ENCODE measurements at places on chromosomes 3 and 15.

- H3K4me3 ChIP-seq, result no peak overlapping the region
- peaks cover 7% of the 10 kb centered on the region for H3K36me3 ChIP-seq
- DNase-seq, result no peak
- no peaks in the 10 kb centered on the region for H3K4me1 ChIP-seq
- H3K27me3 ChIP-seq, result no peaks in the 10 kb centered on the region
These were observed 37.6 kb upstream of the WDR49 start for GRCh38 chr3:167691366-167691765.

- H3K27me3 ChIP-seq, result no peaks in the 10 kb centered on the region
- DNase-seq, result peak; percentile 96
- no peaks in the 10 kb centered on the region for H3K4me1 ChIP-seq
- peaks cover 3% of the 10 kb centered on the region for H3K36me3 ChIP-seq
- H3K4me3 ChIP-seq, result no peak overlapping the region
- no peak overlapping the region for H3K27ac ChIP-seq
These were observed 35.6 kb upstream of the PPP4R2 start for GRCh38 chr3:72960812-72961518.

DNA sequence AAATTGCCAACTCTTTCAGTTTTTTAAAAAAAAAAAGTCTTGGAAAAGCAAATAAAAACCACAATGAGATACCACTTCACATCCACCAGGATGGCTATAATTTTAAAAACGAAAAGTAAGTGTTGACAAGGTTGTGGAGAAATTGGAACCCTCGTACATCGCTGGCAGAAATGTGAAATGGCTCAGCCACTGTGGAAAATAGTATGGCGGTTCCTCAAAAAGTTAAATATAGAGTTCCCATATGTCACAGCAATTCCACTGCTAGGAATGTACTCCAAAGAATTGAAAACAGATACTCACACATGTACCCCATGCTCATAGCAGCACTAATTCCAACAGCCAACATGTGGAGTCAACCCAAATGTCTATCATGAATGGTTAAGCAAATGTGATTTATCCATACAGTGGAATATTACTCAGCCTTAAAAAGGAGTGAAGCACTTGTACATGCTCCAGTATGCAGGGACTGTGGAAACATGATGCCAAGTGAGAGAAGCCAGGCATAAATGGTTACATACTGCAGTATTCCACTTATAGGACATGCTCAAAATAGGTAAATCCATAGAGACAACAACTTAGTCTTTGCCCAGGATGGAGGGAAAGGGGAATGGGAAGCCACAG, 73.8 kb upstream of the PCSK6 start:
- DNase-seq, result no peak
- H3K4me1 ChIP-seq, result no peaks in the 10 kb centered on the region
- no peaks in the 10 kb centered on the region for H3K36me3 ChIP-seq
- H3K27ac ChIP-seq, result no peak overlapping the region
- peaks cover 43% of the 10 kb centered on the region for H3K27me3 ChIP-seq

DNA sequence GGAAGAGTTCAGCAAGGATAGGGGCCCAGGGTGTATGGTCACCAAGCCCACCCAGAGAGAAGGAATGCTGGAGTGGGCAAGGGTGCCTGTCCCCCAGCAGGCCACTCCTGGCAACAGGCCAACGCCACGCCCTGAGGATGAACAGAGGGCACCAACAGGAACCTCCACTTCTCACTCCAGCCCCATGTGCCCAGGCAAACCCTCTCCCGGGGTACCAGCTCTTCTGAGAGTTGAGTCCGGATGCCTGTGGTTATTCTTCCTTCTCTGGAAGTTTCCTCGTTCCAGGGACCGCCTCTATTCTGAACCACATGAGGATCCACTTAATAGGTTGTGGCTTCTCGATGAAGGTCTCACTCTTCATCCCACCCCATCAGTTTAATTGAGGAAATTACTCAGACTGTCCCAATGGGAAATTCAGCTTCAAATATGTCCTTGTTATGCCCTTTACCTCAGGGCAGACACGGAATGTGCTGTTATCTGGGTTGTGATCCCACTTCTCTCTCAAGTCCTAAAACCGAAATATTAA, 114.3 kb downstream of the LIPC start:
- H3K36me3 ChIP-seq, result no peaks in the 10 kb centered on the region
- H3K27ac ChIP-seq, result peak overlapping the region; percentile 54
- no peak overlapping the region for H3K4me3 ChIP-seq
- peak; percentile 24 for DNase-seq
- peaks cover 5% of the 10 kb centered on the region for H3K27me3 ChIP-seq

DNA sequence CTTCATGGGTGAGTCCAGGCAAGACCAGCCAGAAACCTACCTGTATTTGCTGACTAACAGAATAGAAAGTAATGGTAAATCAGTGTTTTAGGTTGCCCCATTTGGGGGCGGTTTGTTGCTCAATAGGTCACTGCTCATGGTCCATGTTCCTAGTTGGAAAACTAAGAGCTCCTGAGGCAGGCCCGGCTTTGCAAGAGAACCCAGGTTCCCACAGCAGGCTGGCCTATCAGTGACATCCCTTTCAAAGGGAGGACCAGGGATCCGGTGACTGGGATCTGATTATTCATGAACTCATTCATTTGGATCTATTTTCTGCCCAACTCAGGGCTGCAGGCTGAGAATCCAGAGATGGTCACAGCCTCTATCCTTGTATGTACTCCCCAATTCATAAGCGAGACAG, 163.9 kb downstream of the WNT7A start:
- H3K36me3 ChIP-seq, result no peaks in the 10 kb centered on the region
- no peaks in the 10 kb centered on the region for H3K4me1 ChIP-seq
- no peak for DNase-seq
- H3K4me3 ChIP-seq, result no peak overlapping the region
- no peak overlapping the region for H3K27ac ChIP-seq

GRCh38 chr15:42306681-42307080, 33.4 kb upstream of the TMEM87A start:
- no peak overlapping the region for H3K27ac ChIP-seq
- no peaks in the 10 kb centered on the region for H3K36me3 ChIP-seq
- no peak for DNase-seq
- no peak overlapping the region for H3K4me3 ChIP-seq

- DNase-seq, result no peak
- no peaks in the 10 kb centered on the region for H3K36me3 ChIP-seq
- H3K4me3 ChIP-seq, result no peak overlapping the region
- no peaks in the 10 kb centered on the region for H3K27me3 ChIP-seq
- H3K27ac ChIP-seq, result no peak overlapping the region
- no peaks in the 10 kb centered on the region for H3K4me1 ChIP-seq
These were observed 44.9 kb downstream of the PRR23E start for GRCh38 chr3:127237835-127238234.

GRCh38 chr15:90217671-90218394, 15.9 kb downstream of the CIB1 start:
- H3K36me3 ChIP-seq, result peaks cover 32% of the 10 kb centered on the region
- no peak overlapping the region for H3K27ac ChIP-seq
- DNase-seq, result no peak
- no peak overlapping the region for H3K4me3 ChIP-seq

DNA sequence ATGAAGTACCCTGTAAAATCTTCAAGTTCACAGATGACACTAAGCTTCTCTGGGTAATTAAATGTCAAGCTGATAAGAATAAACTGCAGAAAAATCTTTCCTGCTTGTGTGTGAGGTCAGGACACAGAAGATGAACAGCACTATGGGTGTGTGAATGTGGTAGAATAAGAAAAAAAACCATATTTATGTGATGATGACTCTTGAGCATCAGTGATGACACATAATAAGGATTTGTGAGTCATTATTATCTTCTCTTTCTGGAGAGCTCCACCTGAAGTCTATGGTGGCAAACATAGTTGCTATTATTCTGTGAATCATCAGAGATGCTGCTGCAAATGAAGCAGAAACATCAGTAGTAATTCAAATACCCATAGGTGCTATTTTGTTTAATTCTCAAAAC, 422.4 kb downstream of the DIPK2A start:
- no peak overlapping the region for H3K27ac ChIP-seq
- H3K4me3 ChIP-seq, result no peak overlapping the region
- no peaks in the 10 kb centered on the region for H3K27me3 ChIP-seq
- H3K4me1 ChIP-seq, result no peaks in the 10 kb centered on the region
- no peak for DNase-seq
- no peaks in the 10 kb centered on the region for H3K36me3 ChIP-seq

GRCh38 chr3:158347966-158348365, 223.0 kb upstream of the MLF1 start:
- no peak for DNase-seq
- no peaks in the 10 kb centered on the region for H3K4me1 ChIP-seq
- no peaks in the 10 kb centered on the region for H3K36me3 ChIP-seq
- H3K27ac ChIP-seq, result no peak overlapping the region
- H3K4me3 ChIP-seq, result no peak overlapping the region

DNA sequence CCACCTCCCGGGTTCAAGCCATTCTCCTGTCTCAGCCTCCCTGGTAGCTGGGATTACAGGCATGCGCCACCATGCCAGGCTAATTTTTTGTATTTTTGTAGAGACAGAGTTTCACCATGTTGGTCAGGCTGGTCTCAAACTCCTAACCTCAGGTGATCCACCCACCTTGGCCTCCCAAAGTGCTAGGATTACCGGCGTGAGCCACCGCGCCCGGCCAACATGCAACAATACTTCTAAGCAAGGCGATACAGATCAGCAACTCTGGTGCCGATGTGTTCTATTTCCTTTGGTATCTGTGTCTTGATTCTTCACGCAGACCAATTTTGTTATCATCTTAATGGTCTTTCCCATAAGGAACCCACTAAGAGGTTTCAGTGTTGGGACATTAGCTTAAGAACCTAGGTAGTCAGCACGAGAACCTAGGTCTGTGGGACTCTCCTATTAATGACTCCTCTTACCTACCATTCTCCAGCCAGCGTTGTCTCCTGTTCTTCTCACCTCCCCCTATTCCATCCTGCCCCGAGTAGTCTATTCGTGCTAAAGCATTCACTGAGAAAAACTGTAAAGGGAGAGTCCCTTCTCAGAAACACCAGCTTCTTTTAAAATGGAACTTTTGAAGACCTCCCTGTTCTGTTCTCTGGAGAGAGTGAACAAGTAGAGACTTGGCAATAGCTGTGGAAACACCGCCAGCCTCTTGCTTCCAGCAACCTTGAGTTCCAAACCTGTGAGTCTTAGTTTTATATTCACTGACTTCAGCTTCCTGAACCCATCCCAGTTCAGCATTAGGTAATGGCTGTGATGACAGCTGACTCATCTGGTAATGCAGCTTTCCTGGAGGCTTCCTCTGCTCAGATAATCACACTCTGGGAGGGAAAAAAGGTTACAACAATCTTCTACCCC, 61.2 kb downstream of the TSC22D2 start:
- H3K27ac ChIP-seq, result peak overlapping the region; percentile 97
- H3K36me3 ChIP-seq, result no peaks in the 10 kb centered on the region
- H3K27me3 ChIP-seq, result no peaks in the 10 kb centered on the region
- peak; percentile 97 for DNase-seq

DNA sequence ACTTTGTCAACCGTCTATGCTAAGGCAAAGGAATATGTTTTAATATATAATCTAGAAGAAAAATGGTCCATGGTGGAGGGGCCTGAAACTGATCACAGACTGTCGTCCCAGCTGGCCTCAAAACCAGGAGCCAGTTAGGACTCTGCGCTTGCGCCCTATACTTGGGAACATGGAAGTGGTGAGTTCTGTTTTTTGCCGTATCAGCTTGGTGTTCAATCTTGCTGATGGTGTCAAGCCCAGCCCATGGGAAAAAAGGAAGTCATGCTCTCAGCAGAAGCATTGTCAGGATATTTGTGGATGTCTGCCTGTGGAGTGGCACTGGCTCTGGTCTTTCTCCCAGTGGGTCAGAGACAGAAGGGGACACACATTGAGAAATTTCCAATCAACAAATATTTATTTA, 342.0 kb upstream of the CTDSPL start:
- no peaks in the 10 kb centered on the region for H3K36me3 ChIP-seq
- no peaks in the 10 kb centered on the region for H3K4me1 ChIP-seq
- H3K27ac ChIP-seq, result no peak overlapping the region
- DNase-seq, result no peak
- H3K4me3 ChIP-seq, result no peak overlapping the region

GRCh38 chr3:184524981-184525336, 36.6 kb upstream of the EPHB3 start:
- H3K27me3 ChIP-seq, result peaks cover 16% of the 10 kb centered on the region
- H3K4me1 ChIP-seq, result peaks cover 8% of the 10 kb centered on the region
- no peak for DNase-seq
- H3K4me3 ChIP-seq, result peak overlapping the region; percentile 55

GRCh38 chr3:23845326-23846216, 39.8 kb downstream of the UBE2E1 start:
- DNase-seq, result no peak
- no peaks in the 10 kb centered on the region for H3K27me3 ChIP-seq
- peaks cover 2% of the 10 kb centered on the region for H3K4me1 ChIP-seq

DNA sequence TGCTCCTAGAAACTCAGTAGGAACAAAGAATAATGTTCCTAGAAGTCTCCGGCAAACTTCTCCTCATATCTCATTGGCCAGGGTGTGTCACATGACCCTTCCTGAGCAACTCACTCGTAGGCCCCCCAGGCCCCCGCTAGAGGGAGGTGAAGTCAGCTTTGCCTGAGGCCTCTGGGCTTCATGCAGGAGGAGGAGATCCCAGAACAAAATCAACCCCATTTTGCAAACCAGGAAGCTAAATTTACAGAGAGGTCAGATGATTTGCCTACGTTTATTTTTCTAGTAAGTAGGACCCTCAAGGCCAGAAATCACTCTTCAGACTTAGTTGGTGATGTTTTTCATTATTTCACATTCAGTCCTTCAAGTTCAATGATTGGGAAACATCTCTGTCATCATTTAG, 99.1 kb downstream of the SSR3 start:
- DNase-seq, result no peak
- no peaks in the 10 kb centered on the region for H3K27me3 ChIP-seq
- H3K36me3 ChIP-seq, result no peaks in the 10 kb centered on the region
- no peak overlapping the region for H3K27ac ChIP-seq
- H3K4me1 ChIP-seq, result peaks cover 2% of the 10 kb centered on the region

All from mesenchymal stem cell (in vitro differentiated cells and primary cell).